ENCODE measurements at places on chromosomes 12 and 14. TPM values are rescaled to one million over a fixed set of nuclear protein-coding genes. Genes with fewer than 3 reads are reported as not detected.

Gene TSPAN19
- not detected for total RNA-seq

Gene RAB21
- 83.4 TPM for total RNA-seq

Gene PGAM5
- total RNA-seq, result 105 TPM

DNA sequence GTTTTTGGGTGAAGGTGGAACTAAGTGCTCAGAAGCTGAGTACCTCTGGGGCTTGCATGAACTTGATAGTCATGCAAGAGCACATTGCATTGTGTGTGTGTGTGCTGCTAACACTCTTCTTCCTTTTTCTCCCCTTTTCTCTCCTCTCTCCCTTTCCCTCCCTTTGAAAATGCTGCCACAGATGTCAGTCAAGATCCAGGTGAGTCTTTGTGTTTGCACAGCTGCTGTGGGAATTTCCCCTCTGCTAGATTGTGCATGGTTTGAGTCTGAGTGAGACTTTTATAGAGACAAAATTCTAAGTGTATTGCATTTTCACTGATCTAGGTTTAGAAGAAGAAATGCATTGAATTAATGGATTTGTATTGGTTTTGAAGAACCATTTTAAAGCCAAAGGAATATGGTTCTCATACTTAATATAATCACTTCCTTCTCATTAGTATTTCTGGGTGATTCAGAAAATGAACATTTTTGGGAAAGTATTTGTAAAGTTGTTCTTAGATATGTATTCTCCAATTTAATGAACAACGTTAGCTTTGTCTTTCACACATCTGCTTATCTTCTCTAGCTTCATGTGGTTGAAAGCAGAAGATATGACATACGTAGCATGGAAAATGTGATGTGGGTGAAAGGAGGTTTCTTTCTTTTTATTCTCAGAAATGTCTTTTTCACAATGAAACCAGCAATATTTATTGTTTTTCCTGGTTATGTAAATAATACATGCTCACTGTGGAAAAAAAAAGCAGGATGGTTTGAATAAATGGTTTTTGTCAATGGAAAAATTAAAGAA, 108.5 kb downstream of the NRXN3 start:
- no peak for DNase-seq

Measured in activated naive CD8-positive, alpha-beta T cell treated with anti-CD3 and anti-CD28 coated beads for 36 hours (primary cell).